ENCODE measurements at places on chromosomes 12 and 14. TPM values are rescaled to one million over a fixed set of nuclear protein-coding genes. Genes with fewer than 3 reads are reported as not detected.

The GPR65 gene
- total RNA-seq, result 0.07 TPM

The KRT2 gene
- total RNA-seq, result not detected

The SERPINA10 gene
- total RNA-seq, result not detected

The CLMN gene
- total RNA-seq, result 1.6 TPM

The LBHD2 gene
- not detected for total RNA-seq

The MMP19 gene
- 16.2 TPM for total RNA-seq

The PLCZ1 gene
- total RNA-seq, result not detected

The KRT77 gene
- total RNA-seq, result not detected

The LRRC43 gene
- 1.2 TPM for total RNA-seq

The MYF5 gene
- total RNA-seq, result not detected

The ZC2HC1C gene
- total RNA-seq, result 0.69 TPM

The INSM2 gene
- total RNA-seq, result not detected

The FITM1 gene
- total RNA-seq, result 0.20 TPM

The HOXC13 gene
- total RNA-seq, result not detected

The BBOF1 gene
- total RNA-seq, result 6.0 TPM

The RAD9B gene
- total RNA-seq, result 0.46 TPM

The INHBE gene
- 2.0 TPM for total RNA-seq

The FBLN5 gene
- total RNA-seq, result 54.9 TPM

The PPP1R1A gene
- total RNA-seq, result not detected

The ANO2 gene
- total RNA-seq, result 0.07 TPM

The LTB4R2 gene
- 3.0 TPM for total RNA-seq

The TUNAR gene
- not detected for total RNA-seq

The CMA1 gene
- not detected for total RNA-seq

The C2CD5 gene
- total RNA-seq, result 19.4 TPM

The CARMIL3 gene
- total RNA-seq, result 0.17 TPM

The GALNT9 gene
- 0.86 TPM for total RNA-seq

The DAO gene
- total RNA-seq, result not detected

The SNRPF gene
- 9.3 TPM for total RNA-seq

The RERG gene
- 0.65 TPM for total RNA-seq
